ENCODE measurements at places on chromosomes 3 and 15.

- no peak for DNase-seq
These were observed 36.4 kb upstream of the DNAJC13 start for GRCh38 chr3:132380920-132381319.

GRCh38 chr3:26229801-26230200 is 392.8 kb upstream of the LRRC3B start:
- DNase-seq = no peak

GRCh38 chr3:45362758-45363157 is 25.6 kb upstream of the LARS2 start:
- DNase-seq = no peak

- DNase-seq = no peak
These were observed 572.1 kb upstream of the ADAMTS9 start for GRCh38 chr3:65259946-65260345.

DNA sequence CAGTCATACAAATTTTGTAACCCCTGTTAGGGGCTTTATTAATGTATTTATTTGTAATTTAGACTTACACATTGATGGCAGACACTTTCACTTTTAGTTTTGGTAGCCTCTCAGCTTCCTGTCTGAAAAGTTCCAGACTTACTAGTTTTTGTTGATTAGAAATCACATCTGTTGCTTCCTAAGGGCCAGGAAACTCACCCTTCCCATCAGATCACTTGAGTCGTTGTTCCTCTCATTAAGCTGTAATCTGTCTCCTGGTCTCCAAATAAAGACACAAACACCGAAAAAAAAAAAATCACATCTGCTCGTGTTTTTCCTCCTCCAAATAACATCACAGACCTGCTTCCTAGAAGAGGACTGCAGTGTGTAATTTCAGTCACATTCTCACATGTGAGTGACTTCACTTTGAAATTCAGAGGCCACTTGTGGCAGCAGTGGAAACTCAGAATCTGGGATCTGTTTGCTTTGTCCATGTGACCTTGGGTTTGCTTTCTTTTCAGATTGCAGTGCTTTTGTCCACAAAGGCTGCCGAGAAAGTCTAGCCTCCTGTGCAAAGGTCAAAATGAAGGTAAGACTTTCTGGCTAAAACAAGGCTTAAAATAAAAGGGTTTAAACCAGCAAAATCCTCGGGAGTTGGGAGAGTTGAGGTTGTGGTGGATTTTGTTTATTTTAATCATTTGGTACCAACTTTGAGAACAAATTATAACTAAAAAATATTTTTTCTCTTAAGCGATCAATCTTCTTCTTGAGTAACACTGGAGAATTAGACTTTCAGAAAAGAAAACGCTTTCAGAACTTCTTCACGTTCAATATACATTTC is 87.0 kb downstream of the KLHL25 start:
- DNase-seq = no peak

- peak; percentile 16 for DNase-seq
These were observed 940 bp downstream of the BOC start for GRCh38 chr3:113212150-113212843.

- DNase-seq = peak; percentile 58
These were observed 89.8 kb downstream of the LRRC3B start for GRCh38 chr3:26712211-26713026.

GRCh38 chr15:41917767-41918430 is 24.0 kb upstream of the SPTBN5 start:
- DNase-seq = no peak

DNA sequence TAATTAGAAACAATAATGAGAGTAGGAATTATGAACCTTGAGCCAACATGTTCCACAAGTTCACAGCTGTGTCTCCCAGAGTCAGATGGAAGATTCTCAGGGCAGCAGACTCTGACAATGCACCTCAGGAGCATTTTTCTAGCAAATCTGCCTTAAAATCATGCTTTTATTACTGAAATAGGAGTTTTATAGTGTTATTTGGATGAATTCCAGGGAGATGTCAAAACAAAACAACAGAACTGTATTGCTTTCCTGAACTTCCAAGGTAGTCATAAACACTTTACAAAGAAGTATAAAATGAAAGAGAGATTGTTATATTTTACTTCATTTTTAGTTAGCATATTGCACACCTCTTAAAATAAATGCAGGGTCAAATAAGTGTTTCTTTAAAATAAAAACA is 77.0 kb downstream of the P3H2 start:
- no peak for DNase-seq

- no peak for DNase-seq
These were observed 198.5 kb downstream of the CDIN1 start for GRCh38 chr15:36777926-36778325.

DNA sequence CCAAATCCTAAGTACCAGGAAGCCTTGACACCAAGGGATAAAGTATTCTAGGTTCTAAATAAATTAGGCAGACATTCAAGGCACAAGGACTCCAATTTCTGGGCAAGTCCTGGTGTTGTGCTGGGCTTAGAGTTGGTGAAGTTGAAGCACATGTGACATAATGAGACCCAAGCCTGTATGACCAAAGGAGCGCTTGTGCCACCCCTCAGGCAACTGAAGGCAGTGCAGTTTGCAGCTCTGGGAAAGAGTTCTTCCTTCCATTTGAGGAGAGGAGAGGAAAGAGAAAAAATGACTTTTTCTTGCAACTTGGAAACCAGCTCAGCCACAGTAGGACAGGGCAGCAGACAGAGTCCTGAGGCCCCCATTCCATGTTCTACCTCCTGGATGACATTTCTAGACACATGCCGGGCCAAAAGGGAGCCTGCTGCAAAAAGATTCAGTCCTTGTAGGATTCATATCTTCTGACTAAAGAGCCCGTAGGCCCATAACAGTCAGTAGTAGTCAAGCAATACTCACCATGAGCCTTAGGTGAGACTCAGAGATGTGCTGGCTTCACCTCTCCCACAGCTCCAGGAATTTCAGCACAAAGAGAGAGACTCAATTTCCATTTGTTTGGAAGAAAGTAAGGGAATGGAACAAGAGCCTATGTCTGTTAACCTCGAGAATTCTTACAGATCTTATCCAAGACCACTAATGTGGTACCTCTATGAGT is 588.8 kb upstream of the BCHE start:
- DNase-seq = no peak

GRCh38 chr3:8336456-8336855 is 165.2 kb upstream of the LMCD1 start:
- DNase-seq = no peak

DNA sequence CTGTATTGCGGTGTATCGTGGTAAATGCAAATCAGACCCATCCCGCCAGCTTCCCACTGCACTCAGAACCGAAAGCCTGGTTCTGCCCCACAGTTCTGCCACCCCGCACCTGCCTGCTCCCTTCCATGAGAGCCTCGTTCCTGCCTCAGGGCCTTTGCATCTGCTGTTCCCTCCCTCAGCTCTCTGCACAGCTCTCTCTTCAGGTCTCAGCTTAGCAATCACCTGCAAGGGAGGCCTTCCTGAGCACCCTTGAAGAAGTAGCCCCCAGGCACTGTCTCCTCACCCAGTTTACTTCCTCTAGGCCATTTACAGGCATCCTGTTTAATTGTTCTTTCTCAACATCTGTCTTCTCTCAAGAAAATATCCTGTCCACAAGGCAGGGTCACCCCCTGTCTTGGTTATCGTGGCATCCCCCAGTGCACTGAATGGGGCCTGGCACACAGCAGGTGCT is 13.3 kb upstream of the IQSEC1 start:
- DNase-seq = no peak

- DNase-seq = no peak
These were observed 153.9 kb upstream of the ARL6 start for GRCh38 chr3:97610626-97611025.

- DNase-seq = no peak
These were observed 397.3 kb upstream of the PROK2 start for GRCh38 chr3:72182206-72182605.

DNA sequence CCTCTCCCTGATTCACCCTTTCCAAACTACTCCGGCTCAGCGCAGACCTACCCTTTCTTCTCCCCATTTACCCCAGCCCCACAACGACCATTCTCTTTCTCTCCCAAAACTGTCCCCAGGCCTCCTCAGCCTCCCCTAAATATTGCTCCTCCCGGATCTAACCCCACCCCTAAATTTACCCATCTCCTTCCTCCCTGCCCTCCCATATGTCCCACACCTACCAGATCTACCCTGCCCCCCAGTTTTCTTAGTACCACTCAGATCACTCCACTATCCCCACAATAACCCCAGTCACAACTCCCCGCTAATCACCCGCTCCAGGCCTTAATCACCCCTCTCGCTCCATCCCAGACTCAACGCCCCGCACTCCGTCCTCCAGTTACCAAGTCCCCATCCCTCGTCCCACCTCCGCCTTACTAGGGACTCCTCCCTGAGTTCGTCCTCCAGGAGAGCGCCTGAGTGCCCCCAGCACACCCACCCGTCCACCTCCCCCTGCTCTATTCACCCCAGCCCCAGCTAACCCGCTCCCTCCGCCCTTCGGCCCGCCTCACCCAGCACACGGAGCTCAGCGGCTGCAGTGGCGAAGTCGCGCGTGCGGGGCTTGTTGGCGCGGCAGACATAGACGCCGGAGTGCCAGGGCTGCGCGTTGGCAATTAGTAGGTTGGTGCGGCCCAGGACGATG is 18.6 kb upstream of the IGDCC3 start:
- DNase-seq = no peak

DNA sequence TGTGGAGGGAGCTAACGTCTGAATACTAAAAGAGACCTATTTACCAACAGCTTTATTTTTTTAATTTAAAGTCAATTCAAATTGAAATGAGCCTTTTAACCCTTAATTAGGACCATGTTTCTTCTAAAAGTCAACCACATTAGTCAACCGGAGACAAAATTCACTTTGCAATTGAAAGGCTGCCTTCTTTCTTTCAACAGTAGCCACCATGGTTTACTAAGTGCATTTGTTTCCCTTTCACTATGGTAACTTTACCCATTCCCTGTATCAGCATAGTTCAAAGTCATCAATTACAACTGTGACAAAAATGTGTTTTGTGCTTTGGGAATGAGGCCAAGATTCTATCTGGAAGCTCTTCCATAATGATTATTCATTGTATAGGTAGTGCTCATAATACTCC is 225.4 kb downstream of the EPHA3 start:
- no peak for DNase-seq

GRCh38 chr3:120742198-120742848 is at the start of the genes GTF2E1 and RABL3:
TSS of gene GTF2E1 (plus strand) at chr3:120742744. CDS start at chr3:120750553, 7,809 bp downstream.
TSS of gene RABL3 (minus strand) at chr3:120742516. CDS start at chr3:120742507, 9 bp downstream.
- peak; percentile 97 for DNase-seq

GRCh38 chr3:122880624-122881023 is 85.8 kb downstream of the SLC49A4 start:
- DNase-seq = no peak

DNA sequence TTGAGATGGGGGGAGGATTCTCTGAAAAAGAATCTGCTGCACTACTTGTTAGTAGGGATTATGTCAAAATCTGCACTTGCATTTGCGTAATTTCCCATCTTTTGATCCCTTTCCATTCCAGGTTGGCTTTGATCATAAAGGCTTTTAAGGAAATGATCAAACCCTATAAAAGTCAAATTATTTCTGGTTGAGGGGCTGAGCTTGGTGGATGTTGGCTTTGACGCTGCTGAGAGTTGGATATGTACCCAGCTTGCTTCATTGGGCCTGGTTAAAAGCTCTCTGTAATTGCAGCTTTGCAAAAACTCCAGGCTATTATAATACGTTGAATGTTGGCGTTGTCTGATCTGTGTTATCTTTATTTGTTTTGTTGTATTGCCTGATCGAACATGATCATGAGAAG is 12.0 kb downstream of the LRRC3B start:
- no peak for DNase-seq

GRCh38 chr15:88012233-88012632 is 244.3 kb downstream of the NTRK3 start:
- DNase-seq = no peak

DNA sequence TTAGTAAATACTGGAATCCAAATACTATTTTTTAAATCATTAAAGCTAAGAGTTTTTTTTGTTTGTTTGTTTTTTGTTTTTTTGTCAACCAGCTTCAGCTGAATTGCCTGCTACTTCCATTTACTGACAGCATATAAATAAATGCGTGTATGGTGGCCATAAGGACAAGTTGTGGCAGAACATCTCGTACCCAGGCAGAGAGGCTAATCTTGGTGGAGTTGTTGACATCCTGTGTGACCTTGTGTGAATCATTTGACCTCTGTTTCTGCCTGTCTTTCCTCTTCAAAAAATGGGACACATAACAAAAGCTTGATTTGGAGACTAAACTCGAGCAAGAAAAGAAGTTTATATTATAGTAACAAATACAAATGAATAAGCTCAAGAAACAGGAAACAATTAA is 734.2 kb downstream of the MCTP2 start:
- no peak for DNase-seq

DNA sequence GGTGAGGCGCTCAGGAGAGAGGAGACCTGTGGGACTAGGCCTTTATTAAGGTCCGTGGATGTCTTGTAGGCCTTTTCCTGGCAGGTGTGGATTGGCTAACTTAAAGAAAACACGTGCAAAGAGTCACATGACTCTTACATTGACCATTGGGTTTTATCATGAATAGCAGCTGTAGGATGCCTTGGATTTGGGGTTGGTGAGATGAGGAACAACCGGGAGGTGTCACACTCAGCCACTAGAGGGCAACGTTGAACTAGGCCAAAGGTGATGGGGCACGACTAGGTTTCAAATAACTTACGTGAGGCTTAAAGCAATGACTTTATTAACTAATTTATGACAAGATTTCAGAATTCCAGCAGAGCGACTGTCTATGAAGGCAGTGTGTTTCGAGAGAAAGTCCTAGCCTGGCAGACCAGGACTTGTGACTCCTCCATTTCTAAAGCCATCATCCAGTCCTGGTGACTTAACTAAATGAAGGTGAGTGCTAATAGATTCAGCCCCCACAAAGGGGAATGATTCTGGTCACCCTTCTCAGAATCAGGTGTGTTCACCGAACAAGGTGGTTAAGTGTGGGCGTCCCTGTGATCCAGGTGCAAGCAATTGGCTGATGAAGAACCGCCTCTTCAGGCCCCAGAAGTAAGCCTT is 345.6 kb downstream of the MCTP2 start:
- DNase-seq = peak; percentile 12

DNA sequence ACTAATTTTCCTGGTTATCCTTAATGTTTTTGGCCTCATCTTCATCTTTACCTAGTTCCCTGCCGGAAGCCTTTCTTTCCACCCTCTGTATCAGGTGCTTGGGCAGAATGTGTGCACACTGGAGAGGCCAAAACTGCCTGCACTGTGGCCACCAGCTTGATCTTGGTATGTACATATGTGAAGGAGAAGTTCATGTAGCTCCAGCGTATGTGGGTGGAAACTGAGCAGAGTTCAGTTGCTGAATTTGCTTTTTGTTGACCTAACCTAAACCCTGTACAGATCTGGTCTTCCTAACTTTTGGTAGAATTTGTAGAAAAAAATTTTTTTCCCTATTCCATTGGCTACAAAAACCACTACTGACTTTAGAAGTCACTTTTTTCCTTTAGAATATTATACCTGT is 65.9 kb upstream of the IGSF10 start:
- no peak for DNase-seq

- peak; percentile 69 for DNase-seq
These were observed 739 bp upstream of the AMOTL2 start for GRCh38 chr3:134374791-134375581.

DNA sequence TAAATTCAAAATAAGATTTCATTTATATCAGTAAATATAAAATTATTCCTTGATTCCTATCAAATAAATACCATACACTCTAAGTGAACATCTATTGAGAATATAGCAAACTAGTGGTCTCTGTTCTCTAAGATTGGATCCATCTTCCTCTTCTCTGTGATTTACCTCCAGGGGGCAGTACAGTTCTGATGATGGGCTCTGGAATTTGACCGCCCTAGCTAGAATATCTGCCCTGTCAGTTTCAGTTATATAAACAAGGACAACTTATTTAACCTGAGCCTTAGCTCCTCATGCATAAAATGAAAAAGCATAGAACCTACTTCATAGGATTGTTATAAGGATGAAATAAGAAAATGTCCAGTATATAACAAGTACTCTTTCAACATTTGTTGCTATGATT is 171.1 kb upstream of the CCDC54 start:
- DNase-seq = no peak

GRCh38 chr15:41408234-41408641 is 5.9 kb upstream of the NDUFAF1 start:
- no peak for DNase-seq

Data from NCI-H345 (cell line).